ENCODE measurements at places on chromosomes 11 and 22.

GRCh38 chr22:22166941-22167713 lies 77.5 kb upstream of the VPREB1 start:
- DNase-seq, result no peak

- DNase-seq, result peak; percentile 80
Observed at GRCh38 chr22:38398609-38399461, 56.2 kb downstream of the KCNJ4 start.

DNA sequence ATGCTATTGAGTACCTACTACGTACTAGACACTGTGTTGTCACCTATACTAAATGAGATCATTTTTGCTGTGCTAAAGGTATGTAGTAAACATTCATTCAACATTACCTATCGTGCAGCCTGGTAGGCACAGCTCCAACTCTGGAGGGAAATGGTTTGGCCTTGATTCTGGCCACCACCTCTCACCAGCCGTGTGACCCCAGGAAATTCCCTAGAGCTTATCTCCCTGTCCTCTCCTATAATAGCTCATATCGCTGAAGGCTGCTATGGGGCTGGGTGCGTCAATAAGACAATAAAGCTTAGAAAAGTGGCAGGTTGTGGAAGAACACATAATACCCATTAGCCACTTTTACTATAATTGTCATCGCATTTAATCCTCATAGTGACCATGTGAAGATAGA lies 107.5 kb downstream of the MYO18B start:
- no peak for DNase-seq

- no peak for DNase-seq
Observed at GRCh38 chr11:8477151-8477550, 116.9 kb downstream of the STK33 start.

DNA sequence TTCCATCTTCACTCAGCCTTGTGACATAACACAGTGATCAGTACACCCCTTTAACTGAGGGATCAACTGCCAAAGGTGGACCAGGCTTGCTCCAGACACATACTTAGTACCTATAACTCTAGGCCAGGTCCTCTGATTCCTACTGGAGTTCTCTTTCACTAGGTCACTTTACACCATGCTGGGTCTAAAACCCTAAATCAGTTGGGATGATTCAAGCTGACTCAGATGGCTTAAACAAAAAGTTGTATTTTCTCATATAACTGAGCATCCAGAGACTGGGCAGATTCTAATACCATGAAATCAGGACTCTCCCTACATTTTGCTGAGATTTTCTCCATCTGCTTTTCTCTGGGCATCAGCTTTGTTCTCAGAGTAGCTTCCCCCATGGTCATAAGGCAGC lies 26.0 kb upstream of the FLI1 start:
- DNase-seq, result no peak

- no peak for DNase-seq
Observed at GRCh38 chr22:17675584-17675983, 37.0 kb downstream of the BCL2L13 start.

- DNase-seq, result no peak
Observed at GRCh38 chr11:114401311-114401710, 845 bp downstream of the RBM7 start.

- DNase-seq, result peak; percentile 58
Observed at GRCh38 chr11:119759324-119759723, 30.3 kb upstream of the NECTIN1 start.

- DNase-seq, result no peak
Observed at GRCh38 chr22:45972091-45972888, 4.7 kb downstream of the WNT7B start.

DNA sequence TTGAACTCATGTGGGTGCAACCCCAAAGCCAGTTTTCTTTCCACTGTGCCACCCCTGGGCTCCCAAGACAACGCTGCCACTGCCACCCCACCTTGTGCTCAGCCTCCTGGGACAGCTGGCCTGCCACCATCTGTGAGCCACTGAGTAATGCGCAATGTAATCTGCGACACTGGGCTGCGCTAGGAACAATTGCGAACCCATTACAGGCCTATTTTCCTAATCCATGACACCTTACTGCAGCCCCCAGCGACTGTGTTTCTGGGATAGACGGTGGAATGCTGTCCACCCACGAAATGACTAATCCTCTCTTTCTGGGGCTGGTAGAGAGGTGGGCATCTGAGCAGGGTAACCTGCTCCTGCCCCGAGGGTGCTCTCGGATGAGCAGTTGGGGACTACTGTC lies 22.2 kb downstream of the FLRT1 start:
- DNase-seq, result no peak

DNA sequence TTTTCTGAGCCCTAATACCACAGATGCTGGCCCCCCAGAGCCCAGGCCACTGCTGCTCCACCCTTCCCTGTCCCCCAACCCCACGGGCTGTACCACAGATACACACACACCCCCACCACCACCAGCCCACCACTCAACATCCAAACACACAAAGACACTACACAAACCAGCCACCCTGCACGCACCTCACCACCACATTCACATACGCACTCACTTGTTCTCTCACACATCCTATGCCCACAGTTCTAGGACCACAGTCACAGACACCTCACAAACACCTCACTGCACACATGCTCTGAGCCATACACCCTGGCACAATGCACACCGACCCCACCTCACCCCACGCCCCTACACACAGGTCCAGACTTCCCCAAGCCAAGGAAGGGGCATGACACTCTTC lies 22.5 kb upstream of the OAF start:
- DNase-seq, result no peak

Data from GDM1 (cell line).